A673 (cell line): ENCODE measurements at places on chromosomes 1 and 21. TPM values are rescaled to one million over a fixed set of nuclear protein-coding genes. Genes with fewer than 3 reads are reported as not detected.

DNA sequence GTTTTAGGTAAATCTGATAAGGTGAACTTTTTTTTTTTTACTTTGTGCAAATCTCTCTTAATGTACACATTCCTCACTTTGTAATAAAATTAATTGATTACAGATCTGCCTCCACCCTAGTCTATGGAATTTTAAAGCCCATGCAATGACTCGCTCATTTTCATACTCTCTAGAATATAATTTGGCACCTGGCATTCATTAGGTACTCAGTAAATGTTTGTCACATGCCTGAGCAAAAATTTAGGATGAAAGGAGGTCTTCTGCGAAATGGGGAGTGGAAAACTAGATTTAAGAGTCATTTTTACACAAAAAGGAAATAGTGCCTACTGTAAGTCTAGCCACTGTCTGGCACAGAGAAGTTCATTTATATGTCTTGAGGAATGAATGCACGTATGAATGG lies 350.1 kb downstream of the DPYD start:
- peak; percentile 18 for DNase-seq

DNA sequence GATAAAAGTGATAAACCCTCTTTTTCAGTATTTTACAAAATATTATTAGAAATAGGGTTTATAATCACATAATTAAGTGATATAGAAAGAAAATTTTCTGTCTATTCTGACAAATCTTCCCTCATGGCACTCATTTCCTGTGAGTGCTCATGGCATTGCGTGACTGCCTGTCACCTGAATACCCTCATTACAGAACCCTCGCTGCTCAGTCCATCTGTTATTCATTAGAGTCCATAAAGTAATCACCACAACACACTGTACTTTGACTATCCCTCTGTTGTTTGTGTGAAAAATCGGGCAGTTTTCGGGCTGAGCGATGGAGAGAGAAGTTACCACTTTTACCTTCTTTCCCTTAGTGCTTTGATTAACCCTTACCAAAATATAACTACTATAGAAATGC lies 100.4 kb upstream of the BRINP3 start:
- DNase-seq, result peak; percentile 55

OR10K1 gene
- not detected in 2 replicates for total RNA-seq

GRCh38 chr1:52601991-52602855 lies at the start of gene GPX7:
GPX7 (plus strand) TSS chr1:52602371; CDS start chr1:52602410, 39 bp downstream.
- DNase-seq, result peak; percentile 58

MNDA gene
- total RNA-seq, result not detected in 2 replicates

UROD gene
- 85.8 and 89.3 TPM in 2 replicates for total RNA-seq

- DNase-seq, result no peak
Observed at GRCh38 chr21:29238053-29238966, 60.4 kb upstream of the BACH1 start.

DNA sequence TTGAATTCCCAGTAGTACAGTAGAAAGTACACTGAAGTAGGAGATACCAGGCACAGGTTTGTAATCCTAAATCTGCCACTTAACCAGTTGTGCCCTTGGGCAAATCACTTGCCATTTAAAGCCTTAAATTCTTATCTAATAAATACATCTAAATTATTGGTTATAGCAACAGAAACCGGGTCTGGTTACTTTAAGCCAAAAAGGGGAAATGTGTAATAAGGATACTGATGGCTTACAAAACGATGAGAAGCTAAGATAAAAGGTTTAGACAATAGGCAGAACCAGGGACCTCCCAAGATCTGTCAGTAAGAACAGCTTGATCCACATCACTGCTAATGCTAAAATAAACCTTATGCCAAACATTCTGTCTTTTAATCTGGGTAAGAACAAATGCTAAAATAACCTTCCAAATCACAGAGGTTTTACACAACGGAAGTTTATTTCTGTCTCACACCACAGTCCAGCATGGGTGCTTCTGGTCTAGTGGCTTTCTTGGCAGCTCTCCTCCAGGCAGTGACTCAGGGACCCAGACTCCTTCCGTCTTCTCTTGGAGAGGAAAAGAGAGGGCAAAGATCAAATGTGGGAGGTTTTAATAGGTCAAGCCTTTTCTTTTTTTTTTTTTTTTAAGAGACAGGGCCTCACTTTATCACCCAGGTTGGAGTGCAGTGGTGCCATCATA lies 16.5 kb upstream of the ZMYM1 start:
- DNase-seq, result no peak

ZNF683 gene
- total RNA-seq, result not detected in 2 replicates

- no peak for DNase-seq
Observed at GRCh38 chr1:67148516-67149178, 13.9 kb upstream of the C1orf141 start.

CD5L gene
- not detected in 2 replicates for total RNA-seq

PTCH2 gene
- total RNA-seq, result 2.3 and 3.2 TPM in 2 replicates

DNA sequence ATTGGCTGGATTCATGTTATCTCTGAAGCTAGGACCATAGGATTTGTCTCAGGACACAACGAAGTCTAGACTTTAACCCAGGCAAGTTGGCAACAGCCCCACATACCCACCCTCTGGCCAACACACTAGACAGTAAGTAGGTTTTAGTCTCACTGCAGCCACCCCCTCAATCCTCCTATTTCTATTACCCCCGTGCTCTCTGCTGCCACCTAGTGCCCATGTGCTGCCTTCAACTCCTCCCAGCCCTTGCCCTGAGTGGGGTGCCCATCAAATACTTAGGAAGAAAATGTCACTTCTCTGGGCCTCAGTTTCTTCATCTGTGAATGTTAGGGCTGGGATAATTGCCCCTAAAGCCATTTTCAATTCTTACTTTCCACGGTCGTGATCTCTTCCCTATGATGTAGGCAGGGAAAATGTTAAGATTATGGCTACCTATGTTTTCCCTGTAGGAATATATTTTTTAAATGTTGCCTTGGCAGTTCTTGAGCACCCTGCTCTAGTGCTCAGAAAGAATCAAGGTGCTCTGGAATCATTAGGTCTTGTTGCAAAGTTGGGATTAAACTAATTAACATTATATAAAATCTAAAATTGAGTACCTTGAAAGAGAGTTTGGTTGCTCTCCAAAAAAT lies 213.0 kb downstream of the LMX1A start:
- peak; percentile 12 for DNase-seq

- no peak for DNase-seq
Observed at GRCh38 chr21:15207635-15208370, 143.0 kb upstream of the NRIP1 start.

DNA sequence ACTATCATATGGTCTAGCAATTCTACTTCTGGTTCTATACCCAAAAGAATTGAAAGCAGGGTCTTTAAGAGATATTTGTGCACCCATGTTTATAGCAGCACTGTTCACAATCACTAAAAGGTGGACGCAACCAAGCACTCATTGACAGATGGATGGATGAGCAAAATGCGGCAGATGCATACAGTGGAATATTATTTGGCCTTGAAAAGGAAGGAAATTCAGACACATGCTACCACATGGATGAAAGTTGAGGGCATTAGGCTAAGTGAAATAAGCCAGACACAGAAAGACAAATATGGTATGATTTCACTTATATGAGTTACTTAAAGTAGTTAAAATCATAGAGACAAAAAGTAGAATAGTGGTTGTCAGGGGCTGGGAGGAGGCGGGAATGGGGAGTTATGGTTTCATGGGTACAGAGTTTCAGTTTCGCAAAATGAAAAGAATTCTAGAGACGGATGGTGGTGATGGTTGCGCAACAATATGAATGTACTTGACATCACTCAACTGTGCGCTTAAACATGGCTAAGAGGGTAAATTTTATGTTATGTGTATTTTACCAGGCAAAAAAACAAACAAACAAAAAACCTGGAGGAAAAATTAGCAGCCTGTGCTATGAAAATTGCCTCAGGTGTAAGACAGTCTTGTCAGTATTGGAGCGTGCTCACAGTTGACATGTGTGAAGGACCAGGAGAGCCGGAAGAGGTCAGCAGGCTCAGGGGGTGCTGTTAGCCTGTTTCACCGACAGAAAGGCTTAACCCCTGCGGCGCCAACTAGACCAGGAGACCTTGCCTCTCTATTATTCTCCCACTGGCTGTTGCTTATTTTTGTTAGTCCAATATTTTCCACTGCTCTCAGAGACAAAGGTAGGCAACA lies 26.5 kb downstream of the CD247 start:
- DNase-seq, result no peak

DNA sequence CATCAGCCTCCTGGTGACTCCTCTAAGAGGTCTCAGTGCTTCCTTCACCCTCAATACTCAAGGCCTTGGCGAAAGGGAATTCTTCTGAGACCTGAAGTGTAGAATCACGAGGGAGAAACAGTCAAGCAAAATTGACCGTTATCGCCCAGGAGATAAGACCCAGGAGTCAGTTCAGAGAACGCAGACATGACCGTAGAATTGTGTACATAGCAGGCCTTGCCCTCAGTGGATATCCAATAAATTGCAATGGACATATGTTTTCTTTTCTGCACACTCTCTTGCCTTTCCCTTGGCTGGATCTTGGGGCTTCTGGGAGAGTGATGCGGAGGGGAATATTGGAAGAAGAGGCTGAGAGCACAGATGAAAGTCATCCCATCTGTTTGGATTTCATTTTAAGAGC lies 15.7 kb upstream of the ETS2 start:
- no peak for DNase-seq

DNA sequence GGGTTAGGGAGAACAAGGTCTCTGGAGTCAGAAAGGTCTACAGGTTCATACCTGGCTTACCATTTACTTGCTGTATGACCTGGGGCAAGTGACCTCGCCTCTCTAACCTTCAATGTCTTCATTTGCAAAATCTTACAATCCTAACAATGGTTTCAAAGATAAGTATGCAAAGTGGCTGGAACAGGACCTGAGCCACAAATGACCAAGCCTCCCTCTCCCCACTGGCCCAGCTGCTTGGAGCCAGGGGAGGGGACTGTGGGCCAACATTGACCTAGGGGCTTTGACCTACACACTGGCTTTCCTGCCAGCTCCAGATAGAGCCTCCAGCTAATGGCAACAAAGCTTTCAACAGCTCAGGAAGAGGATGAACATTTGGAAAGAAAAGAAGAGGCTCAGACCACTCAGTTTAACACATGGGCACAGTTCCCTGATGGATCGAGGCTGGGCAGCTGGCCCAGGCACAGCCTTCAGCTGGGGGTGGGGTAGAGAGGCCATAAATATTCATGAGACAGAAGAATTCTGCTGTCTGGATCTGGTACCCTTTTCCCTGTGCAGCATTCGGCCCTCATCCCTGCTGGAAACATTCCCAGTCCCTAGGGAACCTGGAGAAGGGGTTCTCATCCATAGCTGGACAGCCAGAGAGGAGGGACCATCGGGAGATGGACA lies 12.9 kb downstream of the PTAFR start:
- no peak for DNase-seq

DNA sequence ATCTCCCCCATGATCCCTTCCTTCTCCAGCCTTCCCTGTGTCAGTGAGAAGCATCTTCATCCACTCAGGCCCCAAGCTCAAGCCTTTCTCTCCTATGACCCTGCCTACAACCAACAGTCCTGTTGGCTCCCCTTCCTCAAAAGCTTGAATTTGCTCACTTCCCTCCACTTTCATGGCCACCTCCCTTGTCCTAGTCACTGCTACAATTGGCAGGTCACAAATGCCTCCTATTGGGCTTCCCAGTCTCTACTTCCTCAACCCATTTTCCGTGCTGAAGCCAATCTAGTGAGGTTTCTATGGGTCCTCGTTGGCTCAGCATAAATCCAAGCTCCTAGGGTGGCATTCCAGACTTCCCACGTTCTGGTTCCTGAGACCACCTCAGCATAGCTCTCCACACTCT lies 40.2 kb upstream of the SLC6A9 start:
- no peak for DNase-seq

GRCh38 chr1:201310251-201310985 lies 27.1 kb downstream of the PKP1 start:
- no peak for DNase-seq

RGSL1 gene
- not detected in 2 replicates for total RNA-seq

DNA sequence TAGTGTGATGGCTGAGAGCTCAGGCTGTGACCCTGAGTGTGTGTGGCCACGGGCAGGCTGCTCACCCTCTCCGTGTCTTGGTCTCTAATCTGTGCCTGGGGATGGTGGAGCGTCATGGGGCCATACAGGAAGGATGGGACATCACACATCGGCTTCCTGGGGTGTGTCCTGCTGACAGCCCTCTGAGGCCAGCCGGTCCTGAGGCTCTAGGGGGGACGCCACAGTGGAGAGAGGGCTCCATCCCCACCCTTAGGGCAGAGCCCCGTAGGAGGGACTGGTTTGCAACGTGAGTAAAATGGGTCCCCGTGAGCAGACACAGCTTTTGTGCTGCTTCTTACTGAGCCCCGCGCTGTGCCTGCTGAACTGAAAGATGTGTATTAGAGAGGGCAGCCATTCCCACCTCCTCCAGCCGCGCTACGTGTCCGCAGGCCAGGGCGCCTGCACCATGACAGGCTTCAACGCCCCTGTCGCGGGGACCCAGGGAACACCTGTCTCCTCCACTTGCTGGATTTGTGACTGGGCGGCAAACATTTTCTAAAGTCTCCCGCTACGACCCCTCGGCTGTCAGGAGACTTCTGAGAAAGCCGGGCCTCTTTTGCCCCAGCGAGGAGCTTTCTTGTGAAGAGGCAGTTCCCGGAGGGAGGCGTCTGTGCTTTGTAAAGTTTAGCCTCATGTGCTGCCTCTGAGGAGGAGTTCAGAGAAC lies 8.1 kb downstream of the COL18A1 start:
- no peak for DNase-seq

- no peak for DNase-seq
Observed at GRCh38 chr1:160836561-160836960, 26.1 kb downstream of the CD244 start.

BRDT gene
- total RNA-seq, result not detected in 2 replicates

- DNase-seq, result peak; percentile 4
Observed at GRCh38 chr1:56710646-56711045, 65.5 kb downstream of the PRKAA2 start.

DNA sequence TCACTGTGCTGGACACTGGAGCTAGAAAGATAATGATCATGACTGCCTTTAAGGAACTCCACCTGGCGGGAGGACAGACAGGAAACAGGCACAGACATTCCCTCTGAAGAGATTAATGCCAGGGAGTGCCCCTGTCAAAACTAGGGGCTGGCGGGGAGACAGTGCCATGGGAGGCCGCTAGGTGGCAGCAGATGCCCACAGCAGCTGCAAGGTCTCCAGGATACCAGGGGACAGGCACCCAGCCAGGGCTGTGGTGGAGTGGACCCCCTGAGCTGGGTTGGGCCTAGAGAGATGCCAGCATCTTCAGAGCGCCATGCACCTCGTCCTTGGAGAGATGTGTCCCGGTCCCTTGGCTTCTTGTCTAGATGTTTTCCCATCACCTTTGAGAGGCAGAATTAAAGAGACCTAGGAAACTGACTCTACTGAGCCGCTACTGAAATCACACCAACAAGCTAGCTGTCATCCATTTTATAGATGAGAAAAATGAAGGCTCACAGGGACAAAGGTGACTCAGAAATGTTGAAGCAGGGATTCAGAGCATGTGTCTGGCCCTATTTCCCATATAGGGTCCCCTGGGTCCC lies 3.6 kb downstream of the REN start:
- peak; percentile 85 for DNase-seq

SPATA21 gene
- not detected in 2 replicates for total RNA-seq

RGS18 gene
- total RNA-seq, result 0.13 and 1.1 TPM in 2 replicates

OR2AK2 gene
- total RNA-seq, result not detected in 2 replicates

DNA sequence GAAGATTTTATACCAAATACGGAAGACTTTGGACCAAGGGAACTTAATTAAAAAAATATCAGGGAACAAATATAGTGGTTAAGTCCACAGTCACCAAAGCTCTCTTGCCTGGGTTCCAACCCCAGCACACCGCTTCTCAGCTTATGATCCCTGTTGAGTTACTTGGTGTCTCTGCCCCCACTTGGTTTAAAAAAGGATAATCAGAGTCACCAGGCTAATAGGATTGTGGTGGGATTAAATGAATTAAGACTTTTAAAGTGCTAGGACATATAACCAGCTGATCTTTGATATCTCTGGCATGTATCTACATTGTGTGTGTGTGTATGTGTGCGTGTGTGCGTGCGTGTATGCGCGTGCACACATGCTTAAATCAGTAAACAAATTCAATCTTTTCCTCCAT lies 474.7 kb upstream of the DAB1 start:
- peak; percentile 47 for DNase-seq
